ENCODE measurements at places on chromosomes 7 and 10.

DNA sequence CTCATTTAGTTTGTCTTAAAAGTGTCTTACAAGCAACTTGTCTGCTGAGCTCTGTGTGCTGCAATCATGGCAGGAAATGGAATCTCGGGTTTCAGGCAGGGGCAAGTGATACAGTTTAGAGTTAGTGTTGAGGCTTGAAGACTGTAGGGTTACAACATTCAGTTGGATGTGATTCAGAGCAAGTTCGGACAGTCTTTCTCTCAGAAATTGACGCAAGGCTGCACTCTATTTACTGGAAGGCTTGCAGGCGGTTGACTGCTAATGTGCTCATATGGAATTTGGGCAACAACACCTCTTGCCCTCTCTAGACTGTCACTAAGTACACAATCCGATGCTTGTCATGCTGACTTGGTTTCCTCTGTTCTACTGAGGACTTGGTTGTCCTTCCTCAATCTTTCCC, 161.7 kb upstream of the BMPER start:
- no peak for DNase-seq

- no peak for DNase-seq
Measured at GRCh38 chr7:27685209-27685608, 22.5 kb upstream of the HIBADH start.

DNA sequence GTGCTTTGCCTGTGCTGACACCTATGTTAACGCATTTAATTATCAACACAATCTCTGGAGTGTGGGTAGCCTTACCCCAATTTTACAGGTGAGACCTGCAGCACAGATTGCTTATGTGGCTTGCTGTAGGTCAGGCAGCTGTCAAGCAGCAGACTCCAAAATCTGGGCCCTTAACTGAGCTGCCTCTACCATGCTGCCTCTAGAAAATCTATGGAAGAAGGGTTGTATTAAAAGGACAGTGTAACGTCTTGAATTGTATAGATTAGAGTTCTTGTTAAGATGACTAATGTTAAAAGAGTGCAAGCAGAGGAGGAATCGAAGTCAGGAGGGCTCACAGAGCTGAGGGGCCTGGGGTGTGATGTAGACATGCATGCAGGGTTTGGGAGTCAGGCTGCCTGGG, 1.2 kb upstream of the PON3 start:
- no peak for DNase-seq

DNA sequence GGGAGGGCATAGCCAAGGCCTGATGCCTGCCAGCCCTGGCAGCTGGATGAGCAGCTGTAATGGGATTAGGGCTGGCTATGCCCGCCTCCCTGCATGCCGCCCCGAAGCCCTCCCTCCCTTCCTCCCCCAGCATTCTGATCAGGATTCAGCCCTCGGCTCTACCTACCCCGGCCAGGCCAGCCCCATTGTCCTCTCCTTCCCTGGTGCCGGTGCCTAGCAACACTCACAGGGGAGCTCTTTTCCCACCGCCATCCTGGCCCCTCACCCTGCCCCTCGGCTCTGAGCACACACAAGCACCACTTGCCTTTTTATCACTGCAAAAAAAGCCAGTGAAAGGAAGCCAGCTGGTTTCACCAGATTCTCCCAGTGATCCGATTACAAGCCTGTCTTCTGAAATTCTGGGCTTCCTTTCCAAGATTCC, 9.0 kb upstream of the ADCYAP1R1 start:
- no peak for DNase-seq

DNA sequence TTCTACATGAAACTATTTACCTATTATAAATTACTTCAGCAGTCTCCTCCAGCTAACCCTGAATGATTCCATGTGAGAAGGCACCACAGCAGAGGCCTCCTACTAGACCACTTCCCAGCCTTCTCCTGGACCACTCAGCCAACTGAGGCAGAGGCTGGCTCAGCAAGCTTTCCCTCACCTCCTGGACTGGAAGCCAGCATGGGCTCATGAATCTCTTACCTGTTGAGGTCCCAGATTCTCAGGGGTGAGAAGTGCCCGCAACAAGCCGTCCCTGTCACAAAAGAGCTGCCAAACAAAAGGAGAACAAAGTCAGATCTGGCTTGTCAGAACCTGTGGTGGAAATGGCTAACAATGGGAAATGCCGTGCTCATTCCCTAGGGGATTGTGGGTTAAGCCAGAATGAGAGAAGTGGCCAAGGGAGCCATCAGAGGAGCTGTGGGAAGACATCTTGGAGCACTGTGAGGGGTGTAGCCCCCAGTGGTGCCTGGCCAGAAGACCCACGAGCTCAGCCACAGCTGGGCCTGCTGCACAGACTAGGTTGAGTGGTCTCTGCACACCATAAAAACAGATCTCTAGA, 36.5 kb downstream of the DPCD start:
- no peak for DNase-seq

All from T-cell (primary cell).